ENCODE measurements at places on chromosomes 2 and 18.

DNA sequence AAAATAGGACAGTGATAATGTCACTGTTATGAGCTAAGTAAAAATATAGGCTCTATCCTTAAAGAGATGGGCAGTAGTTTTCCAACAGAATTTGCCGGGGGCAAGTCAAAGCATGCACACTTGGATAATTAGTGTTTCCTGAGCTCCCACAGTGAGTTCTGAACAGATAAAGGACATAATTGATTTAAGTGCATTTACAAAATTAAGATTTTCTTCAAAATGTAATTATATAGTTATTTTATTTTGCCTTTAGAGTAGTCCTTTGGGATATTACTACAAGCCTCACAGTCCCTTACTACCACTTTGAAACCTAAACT is 107.6 kb downstream of the RAPGEF4 start:
- DNase-seq: no peak

DNA sequence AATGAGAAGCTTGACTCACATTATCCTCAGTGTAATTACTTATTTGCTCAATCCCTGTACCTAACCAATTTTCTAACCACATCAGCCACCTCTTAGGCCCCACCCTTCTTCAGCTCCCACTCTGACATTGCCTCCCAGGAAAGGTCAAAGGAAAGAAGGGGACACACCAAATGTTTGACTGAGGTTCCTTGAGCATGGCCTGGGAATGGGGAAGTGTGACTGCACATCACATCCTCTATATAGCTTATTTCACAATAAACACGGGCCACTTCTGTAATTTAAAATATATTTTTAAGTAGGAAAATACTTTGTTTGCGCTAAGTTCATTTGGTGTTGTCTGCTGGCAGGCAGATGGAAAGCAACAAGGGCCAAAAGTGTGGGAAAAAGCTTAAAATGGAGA is 3.0 kb upstream of the FIGLA start:
- no peak for DNase-seq

GRCh38 chr2:101617796-101618195 is 79.7 kb upstream of the MAP4K4 start:
- DNase-seq: no peak

DNA sequence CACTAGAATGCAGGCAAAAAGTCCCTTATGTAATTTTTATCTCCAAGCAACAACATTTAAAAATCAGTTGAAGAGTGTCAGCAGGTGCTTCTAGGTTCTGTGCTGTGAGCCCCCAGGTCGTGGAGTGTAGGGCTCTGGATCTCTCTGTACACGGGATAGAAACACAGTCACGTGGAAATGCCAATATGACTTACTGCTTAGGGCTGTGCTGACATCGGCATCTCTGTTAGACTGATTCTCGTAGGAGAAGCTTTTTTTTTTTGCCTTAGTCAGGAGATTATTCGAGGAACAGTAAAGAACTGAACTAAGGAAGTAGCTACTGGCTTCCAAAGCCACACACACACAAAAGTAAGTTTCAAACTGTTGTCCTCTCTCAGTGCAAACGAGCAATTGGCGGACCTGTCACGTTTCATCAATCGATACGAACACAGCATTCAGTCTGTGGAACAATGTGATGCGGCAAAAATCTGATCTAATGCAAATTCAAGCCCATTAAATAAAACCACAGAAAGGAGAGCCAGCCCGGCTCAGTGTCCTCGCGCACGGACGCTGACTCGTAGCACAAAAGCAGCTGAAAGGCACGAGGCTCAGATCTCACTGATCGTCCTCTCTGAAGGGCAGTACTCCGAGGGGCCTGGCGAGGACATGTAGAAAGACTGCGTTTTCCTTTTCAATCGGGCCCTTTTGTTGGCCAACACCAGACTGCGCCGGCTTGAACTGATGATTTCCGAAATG is 41.5 kb downstream of the PRELID3A start:
- no peak for DNase-seq

DNA sequence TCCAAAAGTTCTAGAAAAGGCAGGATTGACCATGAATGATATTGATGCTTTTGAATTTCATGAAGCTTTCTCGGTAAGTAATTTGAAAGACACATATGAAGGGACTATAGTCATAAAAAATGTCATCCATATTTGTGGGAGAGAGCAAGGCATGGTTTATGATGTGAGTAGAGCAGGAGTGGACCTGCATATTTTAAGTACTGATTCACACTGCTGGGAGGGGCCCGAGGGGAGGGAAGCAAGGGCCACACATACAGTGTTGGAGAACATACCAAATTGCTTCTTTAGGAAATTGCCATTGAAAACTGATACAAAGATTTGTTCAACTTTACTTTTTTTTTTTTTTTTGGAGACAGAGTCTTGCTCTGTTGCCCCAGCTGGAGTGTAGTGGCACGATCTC is 39.4 kb downstream of the HADHB start:
- DNase-seq: no peak

All from activated T-cell treated with anti-CD3 and anti-CD28 coated beads for 4 hours (primary cell).